Left forelimb (tissue), 1 donor: ENCODE measurements at places on chromosomes 11 and 22.

GRCh38 chr11:108734956-108735559 is 70.2 kb downstream of the DDX10 start:
- DNase-seq: no peak

- peak; percentile 59 for DNase-seq
Observed at GRCh38 chr22:21446128-21446826, 20.9 kb upstream of the TMEM191C start.

DNA sequence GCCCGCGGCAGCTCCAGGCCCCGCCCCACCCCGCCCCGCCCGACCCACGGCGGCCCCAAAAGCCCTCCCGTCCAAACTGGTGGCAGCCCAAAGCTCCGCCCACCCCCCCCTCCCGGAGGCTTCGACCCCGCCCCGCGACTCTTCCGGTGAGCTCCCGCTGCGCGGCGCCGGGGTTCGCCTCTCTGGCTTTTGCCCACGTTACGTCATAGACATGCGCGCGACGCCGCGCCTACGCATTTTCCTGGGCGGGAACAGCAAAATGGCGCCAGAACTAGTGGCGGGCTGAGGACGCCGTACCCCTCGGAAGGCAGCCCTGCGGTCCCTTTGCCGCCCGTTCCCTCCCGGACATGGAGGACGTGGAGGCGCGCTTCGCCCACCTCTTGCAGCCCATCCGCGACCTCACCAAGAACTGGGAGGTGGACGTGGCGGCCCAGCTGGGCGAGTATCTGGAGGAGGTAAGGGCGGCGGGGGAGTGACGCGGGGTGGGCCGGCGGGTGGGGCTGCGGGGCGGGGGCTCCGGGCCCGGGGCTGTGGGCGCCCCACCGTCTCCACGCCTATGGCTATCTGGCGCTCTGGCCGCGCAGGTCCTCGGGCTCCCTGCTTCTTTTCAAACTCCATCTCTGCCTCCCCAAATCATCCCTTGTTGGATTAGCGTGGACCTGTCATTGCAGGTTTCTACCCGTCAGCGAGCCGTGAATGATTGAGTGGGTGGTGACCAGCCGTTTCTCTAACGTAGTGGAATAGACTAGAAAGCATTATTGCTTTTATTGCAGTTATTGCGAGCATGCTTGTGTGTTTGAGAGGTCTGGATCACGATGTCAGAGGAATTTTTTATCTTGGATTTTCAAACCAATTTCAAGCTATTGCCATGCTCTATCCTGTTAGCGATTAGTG is at the start of gene NCAPH2:
NCAPH2 (plus strand) TSS at position 234 of the 894 bp plus-strand sequence; CDS start at position 348, 114 bp downstream.
- DNase-seq: no peak

- DNase-seq: no peak
Observed at GRCh38 chr11:73521621-73522020, 76.3 kb downstream of the FAM168A start.

- no peak for DNase-seq
Observed at GRCh38 chr22:25698461-25698860, 43.5 kb upstream of the MYO18B start.

- DNase-seq: no peak
Observed at GRCh38 chr11:120037111-120037510, 100.8 kb downstream of the TRIM29 start.

GRCh38 chr11:62613291-62613778 is 278 bp downstream of the ROM1 start:
- no peak for DNase-seq
